ENCODE measurements at places on chromosomes 6 and 20.

- DNase-seq, result no peak
These were observed 5.9 kb upstream of the HMGA1 start for GRCh38 chr6:34230653-34231371.

DNA sequence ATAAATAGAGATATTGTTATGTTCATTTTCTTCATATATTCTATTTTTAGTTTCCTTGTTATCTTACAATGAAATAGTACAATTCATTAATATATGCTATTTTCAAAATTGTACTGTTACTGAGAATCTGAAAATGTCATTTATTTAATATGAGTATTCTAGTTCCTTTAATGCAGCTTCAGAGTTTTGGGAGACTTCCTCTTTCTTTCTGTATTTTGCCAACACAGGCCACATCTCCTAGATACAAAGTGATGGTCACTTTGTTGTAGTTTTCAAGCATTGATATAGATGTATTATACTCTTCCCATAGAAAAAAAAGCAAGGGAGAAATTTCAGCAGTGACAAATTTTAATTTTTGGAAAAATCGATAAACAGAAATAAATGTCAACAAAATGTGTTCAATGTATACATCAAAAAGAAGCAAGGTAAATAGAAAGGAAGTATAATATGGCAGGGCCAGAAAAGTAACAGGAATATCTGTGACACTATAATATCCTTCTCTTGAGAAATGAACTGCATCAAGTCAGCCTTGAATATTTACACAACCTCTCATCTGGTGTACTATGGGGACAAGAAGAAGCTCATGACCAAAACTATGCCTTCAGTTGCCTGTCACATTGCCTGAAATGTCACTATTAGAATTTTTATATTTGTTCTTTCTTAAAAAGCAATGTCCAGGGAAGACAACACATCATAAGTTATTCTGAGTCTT is 396.0 kb downstream of the TBC1D32 start:
- DNase-seq, result no peak

DNA sequence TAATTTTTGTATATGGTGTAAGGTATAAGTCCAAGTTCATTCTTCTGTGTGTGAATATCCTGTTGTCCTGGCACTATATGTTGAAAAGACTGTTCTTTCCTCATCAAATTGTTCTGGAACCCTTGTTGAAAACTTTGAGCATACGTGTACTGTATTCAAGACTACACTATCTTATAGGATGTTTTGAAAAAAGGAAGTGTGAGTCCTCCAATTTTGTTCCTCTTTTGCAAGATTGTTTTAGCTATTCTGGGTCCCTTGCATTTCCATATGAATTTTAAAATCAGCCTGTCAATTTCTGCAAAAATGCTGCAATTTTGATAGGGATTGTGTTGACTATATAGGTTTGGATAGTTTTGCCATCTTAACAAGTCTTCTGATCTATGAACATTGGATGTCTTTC is 195.2 kb downstream of the BACH2 start:
- no peak for DNase-seq

DNA sequence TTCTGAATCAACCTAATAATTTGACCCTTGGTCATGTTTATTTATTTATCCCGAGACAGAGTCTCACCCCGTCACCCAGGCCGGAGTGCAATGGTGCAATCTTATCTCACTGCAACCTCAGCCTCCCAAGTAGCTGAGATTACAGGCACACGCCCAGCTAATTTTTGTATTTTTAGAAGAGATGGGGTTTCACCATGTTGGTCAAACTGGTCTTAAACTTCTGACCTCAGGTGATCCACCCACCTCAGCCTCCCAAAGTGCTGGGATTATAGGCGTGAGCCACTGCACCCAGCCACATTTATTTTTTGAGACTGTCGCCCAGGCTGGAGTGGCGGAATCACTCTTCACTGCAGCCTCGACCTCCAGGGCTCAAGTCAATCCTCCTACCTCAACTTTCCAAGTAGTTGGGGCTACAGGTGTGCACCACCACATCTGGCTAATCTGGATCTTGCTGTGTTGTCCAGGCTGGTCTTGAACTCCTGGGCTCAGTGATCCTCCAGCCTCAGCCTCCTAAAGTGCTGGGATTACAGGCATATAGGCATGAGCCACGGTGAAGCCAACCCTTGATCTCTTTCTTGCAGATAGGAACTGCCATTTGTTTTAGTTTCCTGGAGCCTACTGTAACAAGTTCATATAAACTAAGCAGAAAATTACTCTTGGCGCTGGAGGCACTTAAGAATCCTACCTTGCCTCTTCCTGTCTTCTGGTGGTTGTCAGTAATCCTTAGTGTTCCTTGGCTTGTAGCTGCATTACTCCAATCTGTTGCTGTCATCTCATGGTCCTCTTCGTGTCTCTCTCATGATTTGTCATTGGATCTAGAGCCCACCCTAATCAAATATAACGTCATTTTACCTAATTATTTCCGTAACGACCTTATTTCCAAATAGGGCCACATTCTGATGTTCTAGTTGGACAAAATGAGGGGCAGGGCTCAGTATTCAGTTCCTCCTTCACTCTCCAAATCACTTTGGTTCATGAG is 2.3 kb downstream of the RPS18 start:
- no peak for DNase-seq

GRCh38 chr6:50030350-50030749 is 8.6 kb upstream of the DEFB110 start:
- DNase-seq, result no peak

DNA sequence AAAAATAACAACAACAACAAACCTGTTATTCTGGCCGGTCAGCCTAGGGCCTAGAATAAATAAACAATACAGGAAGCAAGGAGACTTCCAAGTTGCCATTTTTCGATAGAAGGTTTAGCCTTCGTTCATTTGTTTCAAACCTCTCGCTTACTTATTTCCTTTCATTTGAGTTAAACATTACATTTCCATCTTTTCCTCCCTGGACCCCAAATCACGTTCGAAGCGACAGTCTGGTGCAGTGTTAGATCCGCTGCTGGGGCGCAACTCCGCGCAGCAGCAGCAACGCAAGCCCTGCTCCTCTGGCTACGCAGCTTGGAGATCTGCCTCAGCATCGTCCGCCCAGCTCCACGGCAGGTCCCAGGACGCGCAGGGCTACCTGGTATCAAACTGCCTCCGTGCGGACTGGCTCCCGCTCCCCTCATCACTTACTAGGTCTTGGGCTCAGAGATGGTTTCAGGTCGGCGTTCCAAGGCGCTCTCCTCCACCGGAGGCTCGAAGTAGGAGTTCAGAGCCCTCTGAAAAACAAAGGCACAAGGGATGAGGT is 530 bp downstream of the TDP2 start:
- DNase-seq, result no peak

DNA sequence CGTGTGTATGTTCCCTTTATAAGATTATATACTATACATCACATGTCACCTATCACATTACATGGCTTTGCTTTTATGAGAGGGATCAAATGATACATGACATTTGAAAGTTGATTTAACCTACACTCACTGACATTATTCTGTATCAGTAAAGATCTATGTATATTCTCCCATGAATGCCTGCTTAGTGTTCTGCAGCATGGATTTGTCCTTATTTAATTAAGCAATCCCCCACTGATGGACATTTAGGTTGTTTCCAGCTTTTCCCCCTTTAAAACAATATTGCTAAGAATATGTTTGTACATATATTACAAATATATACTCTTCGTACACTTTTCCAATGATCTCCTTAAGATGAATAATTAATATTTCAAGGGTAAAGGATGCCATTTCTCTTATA is 297.4 kb downstream of the TFAP2C start:
- DNase-seq, result no peak

GRCh38 chr6:77548662-77549366 is 85.5 kb upstream of the HTR1B start:
- no peak for DNase-seq

DNA sequence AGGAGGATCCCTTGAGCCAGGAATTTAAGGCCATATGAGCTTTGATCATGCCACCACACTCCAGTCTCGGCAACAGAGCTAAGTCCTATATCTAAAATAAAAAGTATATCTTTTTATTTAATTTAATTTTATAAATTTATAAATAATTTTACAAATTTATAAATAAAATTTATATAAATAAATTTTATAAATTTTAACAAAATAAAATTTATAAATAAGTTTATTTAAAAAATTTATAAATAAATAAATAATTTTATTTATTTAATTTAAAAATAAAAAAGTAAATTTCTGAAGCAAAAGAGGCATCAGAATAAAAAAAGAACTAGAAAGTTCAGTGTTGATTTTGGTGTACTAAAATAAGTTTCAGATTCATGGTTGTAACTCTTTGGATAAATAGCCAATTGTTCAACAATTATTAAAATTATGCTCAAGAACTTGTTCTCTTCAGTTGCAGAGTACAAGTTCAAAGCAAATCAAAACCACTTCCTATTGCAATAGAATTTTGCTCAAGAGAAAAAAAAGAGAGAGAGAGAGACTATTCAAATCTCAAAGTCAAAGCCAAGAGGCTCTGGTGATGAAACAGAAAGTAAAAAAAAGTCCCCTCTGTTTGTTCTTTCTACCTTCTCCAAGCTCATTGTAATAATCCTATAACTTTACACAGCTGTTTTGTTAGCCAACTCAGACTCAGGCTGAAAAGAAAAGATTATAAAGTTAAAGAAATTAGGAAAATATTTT is 547.5 kb upstream of the ADGRB3 start:
- no peak for DNase-seq

DNA sequence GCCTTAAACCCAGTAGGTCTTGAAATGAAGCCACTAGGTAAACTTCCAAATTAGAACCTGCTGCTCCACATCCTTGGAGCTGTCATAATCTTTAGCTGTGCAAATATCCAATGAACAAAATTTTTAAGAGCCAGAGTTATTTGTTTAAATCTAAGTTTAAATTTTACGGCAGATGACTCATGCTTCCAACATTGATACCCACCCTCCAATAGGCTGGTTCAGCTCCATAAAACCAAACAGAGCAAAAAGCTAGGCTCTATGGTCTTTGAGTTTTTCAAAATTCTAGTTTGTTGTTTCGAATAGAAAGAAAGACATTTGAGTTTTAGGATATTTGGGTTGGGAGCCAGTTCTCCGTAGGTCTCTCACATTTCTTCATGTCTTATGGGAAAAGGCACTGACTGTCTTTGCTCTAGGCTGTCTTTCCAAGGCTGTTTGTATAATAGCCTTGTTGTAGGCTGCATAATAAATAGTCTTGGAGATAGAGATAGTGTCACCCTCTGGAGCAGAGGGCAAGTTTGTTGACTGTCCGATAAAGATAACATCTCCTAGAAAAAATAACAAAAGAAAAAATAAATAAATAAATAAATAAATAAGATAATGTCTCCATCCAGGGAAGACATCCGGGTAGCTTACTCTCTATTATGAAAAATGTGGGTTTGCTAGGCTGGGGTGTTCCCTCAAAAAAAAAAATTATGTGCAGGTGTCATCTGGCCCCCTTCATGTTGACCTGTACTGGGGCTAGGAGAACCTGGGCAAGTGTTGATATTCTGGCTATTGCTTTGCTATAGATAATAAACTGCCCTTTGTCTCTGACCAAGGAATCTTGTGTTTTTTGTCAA is 36.5 kb downstream of the SLC2A12 start:
- no peak for DNase-seq

DNA sequence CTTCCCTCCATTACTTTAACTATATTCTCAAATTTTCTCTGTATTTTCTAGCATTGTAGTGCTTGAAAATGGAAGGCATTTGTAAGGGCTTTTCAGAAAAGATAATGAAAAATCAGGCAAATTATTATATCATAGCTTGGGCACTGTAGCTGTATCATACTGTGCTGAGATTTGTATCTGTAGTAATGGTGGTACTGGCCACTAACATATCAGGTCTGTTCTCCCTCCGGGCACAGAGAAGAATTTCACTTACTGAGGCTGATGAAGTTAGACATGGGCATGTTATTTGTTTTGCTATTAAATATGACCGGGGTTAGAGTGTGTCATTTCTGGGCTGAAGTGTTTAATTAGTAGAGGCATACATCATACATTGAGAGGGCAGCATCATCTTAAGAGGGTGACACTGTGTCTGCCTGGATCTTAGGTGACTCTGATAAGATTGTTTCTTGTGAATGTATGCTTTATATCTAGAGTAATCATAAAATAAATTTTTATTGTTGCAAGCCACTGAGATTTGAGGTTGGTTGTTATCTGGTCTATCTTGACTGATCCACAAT is 1395.9 kb downstream of the EPHA7 start:
- no peak for DNase-seq

- no peak for DNase-seq
These were observed 32.3 kb upstream of the SLC22A23 start for GRCh38 chr6:3489027-3489757.

DNA sequence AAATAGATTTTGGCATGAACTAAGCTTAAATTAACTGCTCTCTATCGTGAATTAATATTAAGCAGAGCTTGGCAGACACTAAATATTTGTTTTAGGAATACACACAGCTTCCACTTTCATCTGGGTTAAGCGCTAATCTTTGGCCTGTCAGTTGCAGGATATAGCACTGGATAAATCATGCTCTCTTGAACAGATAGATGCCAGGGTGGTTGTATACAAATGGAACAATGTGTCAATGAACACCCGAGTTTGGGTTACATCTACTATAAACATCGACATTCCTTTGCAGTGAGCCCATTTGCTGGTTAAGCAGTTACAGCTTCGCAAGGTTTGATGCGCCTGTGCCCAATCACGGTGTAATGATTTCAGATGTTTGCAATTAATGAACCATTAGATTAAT is 338.2 kb upstream of the ZFP64 start:
- DNase-seq, result no peak

- DNase-seq, result no peak
These were observed 754.1 kb downstream of the CBLN4 start for GRCh38 chr20:55251170-55251569.

- no peak for DNase-seq
These were observed 136.7 kb upstream of the EEF1E1 start for GRCh38 chr6:8238773-8239683.

- no peak for DNase-seq
These were observed 4.0 kb downstream of the RNF24 start for GRCh38 chr20:4011226-4011975.

GRCh38 chr6:680666-681340 is 12.1 kb downstream of the EXOC2 start:
- DNase-seq, result no peak

DNA sequence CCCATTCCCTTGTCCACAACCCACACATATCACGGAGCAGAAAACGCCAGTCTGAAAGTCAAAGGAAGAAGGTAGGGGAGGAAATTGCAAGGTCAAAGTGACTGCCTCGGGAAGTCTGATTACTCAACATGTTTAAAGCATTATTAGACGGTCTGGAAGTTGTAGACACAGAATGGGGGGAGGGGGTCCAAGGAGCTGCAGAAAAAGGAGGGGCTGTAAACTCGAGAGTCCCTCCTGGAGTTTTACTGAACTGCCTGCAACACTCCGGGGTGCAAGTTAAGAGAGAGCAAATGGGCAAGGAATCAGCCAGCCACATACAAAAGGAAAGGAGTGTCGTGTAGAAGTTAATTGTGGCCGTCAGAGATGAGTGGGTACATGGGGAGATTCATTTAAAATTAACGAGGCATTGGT is 417.7 kb upstream of the JARID2 start:
- no peak for DNase-seq

- DNase-seq, result no peak
These were observed 181.9 kb downstream of the SCP2D1 start for GRCh38 chr20:18995455-18995854.

- DNase-seq, result no peak
These were observed 4.9 kb downstream of the SCML4 start for GRCh38 chr6:107819217-107819616.

Data from mucosa of descending colon (tissue), 3 donors.